NCI-H1105 treated with DMSO at 0.1 percent for 48 hours (cell line): ENCODE measurements at places on chromosomes 6 and 20.
A peak's percentile ranks its signal among the peaks of the same experiment; 100 is the strongest.

DNA sequence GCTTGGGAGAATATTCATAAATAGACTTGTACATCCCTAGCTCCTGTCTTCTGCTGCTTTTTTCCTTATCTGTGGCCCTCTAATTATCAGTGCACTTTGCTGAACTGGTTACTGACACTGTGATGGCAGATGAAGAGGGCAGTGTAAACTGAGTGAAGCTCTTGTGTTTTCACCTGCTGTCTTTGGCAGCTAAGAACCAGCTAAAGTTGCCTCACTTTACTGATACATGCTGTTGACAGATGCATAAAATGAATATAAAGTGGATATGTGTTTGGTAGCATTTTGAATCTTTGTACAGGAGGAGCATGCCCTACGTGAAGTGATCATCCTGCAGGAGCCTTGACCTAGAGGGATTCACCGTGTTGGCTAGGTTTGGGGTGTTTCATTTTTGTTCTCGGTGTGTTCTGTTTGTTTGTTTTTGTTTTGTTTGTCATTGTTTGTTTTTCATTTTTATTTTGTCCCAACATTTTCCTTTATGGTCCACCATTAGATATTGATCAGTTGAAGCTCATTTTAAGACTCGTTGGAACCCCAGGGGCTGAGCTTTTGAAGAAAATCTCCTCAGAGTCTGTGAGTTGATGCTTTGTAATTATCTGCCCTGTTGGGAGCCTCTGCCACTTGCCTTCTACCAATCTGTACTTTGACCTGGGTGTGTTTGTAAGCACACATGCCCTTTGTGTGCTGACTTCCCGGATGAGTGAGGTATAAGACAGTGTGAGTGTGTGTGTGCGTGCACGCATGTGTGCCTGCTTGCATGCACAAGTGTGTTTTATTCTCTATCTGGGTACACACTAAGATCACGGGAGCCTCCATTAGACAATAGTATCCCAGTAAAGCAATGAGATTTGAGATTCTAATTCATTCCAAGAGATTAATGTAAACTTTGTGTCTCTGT is 34.6 kb upstream of the MAPK13 start:
- DNase-seq, result no peak

DNA sequence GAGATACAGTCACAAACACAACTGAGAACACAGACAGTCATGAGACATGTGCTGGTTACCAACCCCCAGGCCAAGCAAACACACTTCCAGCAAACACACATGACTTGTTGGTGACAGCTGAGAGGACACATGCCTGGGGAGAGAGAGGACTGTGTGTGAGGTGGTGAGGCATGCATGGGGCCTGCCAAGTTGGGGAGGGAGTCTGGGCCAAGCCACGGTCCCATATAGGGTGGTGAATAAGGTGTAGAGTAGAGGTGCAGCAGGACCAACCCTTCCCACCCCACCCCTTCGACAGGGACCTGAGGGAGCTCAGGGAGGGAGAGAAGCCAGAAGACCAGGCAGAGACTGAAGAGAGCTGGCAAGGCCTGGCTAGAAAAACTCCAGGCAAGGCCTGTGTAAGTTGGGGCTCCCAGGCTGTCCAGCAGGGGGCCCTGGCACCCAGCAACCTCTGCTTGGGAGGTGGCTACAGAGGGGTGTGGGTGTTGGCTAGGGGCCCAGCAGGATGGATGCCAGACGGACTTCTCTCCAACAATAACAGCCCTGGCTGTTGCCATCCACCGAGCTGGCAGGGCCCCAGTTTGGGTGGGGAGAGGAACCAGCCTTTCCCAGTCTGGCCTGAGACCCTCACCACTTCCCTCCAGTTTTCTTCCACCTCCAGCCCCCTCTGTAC is 2.0 kb upstream of the SLC29A1 start:
- DNase-seq, result peak; percentile 85

GRCh38 chr20:46378412-46379009 is 27.9 kb downstream of the ELMO2 start:
- DNase-seq, result no peak

GRCh38 chr6:139060332-139060731 is 31.8 kb downstream of the ABRACL start:
- no peak for DNase-seq
